ENCODE measurements at places on chromosomes 13 and 19. TPM values are rescaled to one million over a fixed set of nuclear protein-coding genes. Genes with fewer than 3 reads are reported as not detected.

DNA sequence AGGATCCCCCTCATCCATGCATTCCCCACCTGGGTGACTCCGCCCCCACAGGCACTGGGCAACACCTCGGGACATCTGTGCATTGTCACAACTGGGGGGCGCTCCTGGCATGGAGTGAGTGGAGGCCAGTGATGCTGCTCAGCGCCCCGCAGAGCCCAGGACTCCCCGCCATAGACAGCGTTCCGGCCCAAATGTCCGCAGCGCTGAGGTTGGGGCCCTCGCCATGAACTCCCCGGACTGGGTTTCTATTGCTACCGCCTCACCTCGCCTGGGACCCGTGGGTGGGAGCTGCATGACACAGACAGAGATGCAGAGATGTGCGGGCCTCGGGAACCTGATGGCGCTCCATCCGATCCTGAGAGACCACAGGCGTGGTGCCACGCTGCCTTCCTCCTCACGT lies 4.6 kb downstream of the FZR1 start:
- no peaks in the 10 kb centered on the region for H3K36me3 ChIP-seq
- H3K4me1 ChIP-seq, result peaks cover 3% of the 10 kb centered on the region
- no peaks in the 10 kb centered on the region for H3K27me3 ChIP-seq
- no peak overlapping the region for H3K4me3 ChIP-seq

DNA sequence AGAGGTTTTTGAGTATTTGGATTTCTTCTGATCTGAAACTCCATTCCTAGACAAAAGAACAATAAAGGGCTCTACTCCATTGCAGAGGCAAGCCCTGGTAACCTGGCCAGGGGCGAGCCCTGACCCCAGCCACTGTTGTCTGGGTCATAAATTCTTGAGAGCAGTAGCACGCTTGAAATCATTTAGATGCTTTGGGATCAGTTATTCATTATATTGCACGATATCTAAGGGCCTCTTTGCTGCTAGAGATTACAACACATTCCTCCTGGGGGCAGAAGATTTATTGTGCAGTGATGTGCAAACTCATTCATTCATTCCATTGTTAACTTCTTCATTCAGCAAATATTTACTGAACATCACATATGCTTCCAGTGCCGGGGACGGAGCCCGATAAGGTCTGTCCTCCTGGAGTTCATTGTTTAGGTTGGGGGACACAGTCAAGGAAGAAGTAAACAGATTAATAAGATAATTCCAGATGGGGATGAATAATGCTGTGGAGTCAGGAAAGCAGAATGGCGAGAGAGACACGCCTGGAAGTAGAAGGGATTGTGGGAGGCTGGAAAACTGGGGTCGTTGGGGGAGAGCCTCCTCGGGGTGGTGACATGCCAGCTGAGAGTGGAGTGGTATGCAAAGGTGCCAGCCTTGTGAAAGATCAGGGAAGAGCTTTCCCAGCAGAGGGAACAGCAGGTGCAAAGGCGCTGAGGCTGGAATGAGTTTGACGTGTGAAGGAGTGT lies 34.9 kb downstream of the SIPA1L3 start:
- no peaks in the 10 kb centered on the region for H3K36me3 ChIP-seq
- no peaks in the 10 kb centered on the region for H3K4me1 ChIP-seq
- H3K4me3 ChIP-seq, result no peak overlapping the region
- no peaks in the 10 kb centered on the region for H3K27me3 ChIP-seq
- no peak overlapping the region for H3K27ac ChIP-seq
- DNase-seq, result no peak

DNA sequence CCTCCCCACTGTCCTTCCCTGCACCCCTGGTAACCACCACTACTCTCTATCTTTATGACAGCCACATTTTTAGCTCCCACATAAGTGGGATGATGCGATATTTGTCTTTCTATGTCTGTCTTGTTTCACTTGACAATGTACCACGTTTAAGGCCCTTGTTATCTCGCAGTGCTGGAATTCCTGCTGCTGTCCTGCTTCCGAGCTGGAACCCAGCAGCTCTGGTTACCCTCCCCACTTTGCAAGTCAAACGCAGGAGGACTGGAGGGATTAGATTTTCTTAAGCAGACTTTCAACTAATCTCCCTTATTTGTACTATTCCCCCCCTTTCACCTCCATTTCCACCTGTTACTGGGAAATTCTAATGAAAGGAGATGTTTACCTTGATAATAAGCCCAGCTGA lies 59.1 kb upstream of the PDX1 start:
- H3K27me3 ChIP-seq, result no peaks in the 10 kb centered on the region
- H3K27ac ChIP-seq, result no peak overlapping the region
- no peak overlapping the region for H3K4me3 ChIP-seq
- H3K36me3 ChIP-seq, result no peaks in the 10 kb centered on the region

DNA sequence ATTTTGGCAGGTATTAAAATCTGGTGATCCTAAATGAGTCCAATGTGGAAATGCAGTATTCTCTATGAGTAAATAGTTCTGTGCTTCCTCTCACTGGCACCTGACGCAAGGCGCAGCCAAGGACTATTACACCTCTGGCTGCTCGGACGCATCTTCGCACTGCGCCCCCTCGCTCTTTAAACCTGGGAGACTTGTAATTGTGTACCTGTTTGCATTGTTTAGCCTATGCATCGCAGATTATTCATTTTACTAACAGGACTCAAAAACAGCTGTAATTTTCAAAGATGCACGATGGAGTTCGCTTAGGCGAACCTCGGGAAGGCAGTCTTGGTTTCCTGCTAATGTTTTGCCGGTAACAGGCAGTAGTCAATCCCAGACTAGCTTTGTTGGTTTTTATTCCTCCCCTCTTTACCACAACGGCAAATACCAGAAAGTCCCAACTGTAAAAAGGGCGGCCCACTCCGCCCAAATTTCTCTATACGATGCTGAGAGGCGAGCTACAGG lies 113.2 kb downstream of the KCNRG start:
- H3K36me3 ChIP-seq, result no peaks in the 10 kb centered on the region
- DNase-seq, result no peak
- no peak overlapping the region for H3K4me3 ChIP-seq

- H3K27me3 ChIP-seq, result no peaks in the 10 kb centered on the region
- no peak overlapping the region for H3K27ac ChIP-seq
- no peak for DNase-seq
- H3K4me1 ChIP-seq, result no peaks in the 10 kb centered on the region
- no peak overlapping the region for H3K4me3 ChIP-seq
These were observed 754.3 kb upstream of the ARGLU1 start for GRCh38 chr13:107322228-107322627.

- H3K27ac ChIP-seq, result no peak within 1 kb of the TSS
- H3K27me3 ChIP-seq, result no peaks in the 10 kb centered on the region
- H3K4me1 ChIP-seq, result peaks cover 11% of the 10 kb centered on the region
- H3K4me3 ChIP-seq, result no peak within 1 kb of the TSS
- no peaks in the 10 kb centered on the region for H3K36me3 ChIP-seq
These were observed at the start of gene FAM83E for GRCh38 chr19:48614436-48615230. TSS of gene FAM83E (minus strand) at chr19:48615076. CDS start at chr19:48613372, 1,704 bp downstream.

BEST2 gene
- 0.29 TPM for total RNA-seq

Measured in uterus (tissue), 4 donors.